Stimulated activated CD4-positive, alpha-beta T cell treated with anti-CD3 and anti-CD28 coated beads, Interleukin-4, amount 100 ng/mL, for 1 hour (primary cell): ENCODE measurements at places on chromosomes 2 and 18.

GRCh38 chr2:220243571-220243970, 616.1 kb downstream of the SLC4A3 start:
- no peak for DNase-seq

- no peak for DNase-seq
These were observed 22.7 kb upstream of the CASP8 start for GRCh38 chr2:201237486-201238123.

DNA sequence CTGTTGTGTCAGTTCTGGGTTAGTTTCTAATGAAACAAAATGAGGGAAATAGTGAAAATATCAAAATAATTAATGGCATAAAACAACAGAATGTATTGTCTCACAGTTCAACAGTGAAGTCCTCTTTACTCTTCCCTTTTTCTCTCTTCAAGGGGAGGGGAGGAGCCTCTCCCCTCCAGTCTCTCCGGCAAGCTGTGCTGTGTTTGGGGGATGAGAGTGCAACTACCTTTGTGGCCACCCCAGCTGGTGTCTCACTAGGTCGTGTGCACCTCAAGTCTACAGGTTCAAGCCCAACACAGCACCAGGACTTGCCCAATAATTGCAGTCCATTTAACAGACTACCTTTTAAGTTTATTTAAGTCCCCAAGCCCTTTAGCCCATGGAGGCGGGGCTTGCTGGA, 271.7 kb upstream of the DOK6 start:
- no peak for DNase-seq

DNA sequence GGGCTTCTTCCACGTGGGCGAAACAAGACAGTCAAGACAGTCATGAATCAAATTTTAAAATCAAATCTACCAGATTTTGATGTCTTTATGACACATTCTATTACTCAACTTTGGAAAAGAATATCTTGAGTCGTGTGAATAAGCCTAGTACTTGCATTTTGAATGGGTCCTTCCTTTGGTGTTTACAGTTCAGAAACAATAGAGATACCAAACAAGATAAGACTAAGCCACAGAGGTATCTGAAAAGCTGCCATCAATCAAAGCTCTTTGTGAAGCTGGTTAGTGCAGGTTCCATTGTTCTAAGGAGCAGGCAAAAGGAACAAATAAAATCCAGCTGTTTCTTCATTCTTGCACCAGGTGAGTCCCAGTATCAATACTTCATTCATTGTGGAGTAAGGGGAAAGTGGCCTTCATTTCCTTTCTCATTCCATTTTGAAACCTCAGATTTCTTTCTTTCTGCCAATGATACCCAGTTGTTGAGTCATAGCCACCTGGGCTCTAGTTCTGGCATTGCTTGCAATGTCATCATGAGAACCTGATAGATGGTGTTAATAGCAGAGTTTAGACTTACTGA, 151.7 kb upstream of the L3MBTL4 start:
- DNase-seq = no peak

DNA sequence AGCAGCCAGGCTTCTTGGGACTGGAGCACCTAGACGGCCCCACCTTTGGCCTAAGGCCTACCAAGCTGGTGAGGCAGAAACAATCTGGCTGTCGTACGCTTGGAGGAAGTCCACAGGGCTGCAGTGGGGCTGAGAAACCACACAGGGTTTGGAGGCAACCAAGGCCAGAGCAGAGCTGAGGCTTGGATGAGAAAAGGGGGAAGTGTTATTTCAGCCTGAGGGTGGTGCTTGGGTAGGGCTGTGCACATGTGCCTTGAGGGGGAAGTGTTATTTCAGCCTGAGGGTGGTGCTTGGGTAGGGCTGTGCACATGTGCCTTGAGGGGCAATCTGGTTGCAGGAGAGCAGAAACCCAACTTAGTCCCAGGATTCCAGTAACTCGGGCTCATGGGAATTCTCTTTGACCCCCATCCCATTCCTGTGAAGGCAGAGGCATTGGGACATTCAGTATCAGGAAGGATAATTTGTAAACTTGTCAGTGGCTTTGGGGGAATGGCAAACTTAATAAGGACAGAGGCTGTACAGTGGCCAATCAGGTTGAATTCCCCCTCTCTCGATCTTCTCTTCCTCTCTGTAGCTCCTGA, 971 bp upstream of the FBXO41 start:
- no peak for DNase-seq

DNA sequence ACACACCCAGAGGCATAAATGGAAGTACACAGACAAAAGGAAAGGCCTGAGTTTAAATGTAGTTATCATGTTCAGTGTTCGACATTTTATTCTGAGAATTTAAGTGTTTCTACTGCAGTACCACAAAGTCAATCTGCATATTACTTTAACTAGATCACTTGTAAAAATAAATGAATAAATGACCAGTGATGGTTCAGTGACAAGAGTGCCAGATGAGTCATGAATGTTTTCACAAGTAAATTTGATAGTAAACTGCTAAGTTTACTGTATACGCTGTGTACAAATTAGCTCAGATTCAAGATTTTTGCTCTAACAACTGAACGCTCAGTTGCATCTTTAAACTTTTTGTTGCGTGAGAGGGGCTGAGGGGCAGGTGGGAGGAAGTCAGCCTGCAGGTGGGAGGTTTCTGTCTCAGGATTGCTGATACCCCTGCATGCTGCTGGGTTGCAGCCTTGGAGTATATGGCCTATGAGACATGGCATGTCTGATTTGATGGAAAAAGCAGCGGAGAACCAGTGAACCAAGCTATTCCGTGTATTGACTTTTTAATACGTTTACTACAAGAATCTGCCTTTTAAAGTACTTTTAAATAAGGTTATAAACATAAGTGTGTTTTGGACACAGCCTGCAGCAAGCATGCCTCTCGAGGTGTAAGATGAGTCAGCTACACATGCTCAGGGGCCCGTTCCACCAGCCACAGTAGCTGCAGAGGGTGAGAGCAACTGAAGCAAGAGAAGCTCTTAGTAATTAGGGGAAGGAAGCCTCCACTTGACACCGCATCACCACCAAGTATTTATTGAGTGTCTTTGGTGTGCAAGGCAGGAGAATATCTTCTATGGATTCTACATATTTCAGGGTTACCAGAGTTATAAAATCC, 245.1 kb downstream of the NEDD4L start:
- DNase-seq = no peak

DNA sequence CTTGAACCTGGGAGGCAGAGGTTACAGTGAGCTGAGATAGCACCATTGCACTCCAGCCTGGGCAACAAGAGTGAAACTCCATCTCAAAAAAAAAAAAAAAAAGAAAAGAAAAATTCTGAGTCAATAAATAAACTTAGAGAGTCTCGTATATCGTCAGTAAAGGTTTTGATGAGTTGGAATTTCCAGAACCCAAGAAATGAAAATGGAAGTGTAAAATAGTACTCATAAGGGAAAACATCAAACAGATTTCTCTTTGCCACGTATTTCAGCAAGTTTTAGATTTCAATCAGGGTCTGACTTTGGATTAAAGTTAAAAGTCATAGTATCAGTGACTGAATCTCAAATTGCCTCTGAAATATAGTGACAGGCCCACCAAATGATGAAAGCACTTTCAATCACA, 71.4 kb upstream of the SPOPL start:
- DNase-seq = no peak

DNA sequence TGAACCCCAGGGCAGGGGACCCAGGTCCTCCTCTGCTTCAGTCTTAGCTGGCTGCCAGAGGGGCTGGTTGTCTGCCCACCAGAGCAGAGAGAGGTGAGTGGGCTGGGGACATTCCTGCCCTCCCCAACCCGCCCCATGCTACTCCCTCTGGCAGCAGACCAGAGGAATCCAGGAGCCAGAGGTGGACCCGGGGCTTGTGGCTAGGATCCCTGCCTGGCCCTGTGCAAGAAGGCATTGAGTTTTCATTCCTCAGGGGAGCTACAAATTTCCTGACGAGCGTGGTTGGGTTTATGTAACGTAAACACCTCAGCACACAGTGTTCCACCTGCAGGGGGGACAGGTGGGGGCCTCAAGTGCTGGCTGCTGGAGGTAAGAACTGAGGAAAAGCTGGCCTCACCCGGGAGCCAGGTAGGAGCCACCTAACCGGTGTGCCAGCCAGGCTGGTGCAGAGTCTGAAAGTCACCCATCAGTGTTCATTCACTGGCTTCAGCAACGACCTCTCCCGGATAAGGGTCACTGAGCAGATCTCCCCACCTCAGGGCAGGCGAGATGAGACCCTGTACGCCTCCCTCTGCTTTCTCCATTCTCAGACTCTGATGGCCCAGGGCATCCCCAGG, 246.8 kb downstream of the DYSF start:
- DNase-seq = no peak

DNA sequence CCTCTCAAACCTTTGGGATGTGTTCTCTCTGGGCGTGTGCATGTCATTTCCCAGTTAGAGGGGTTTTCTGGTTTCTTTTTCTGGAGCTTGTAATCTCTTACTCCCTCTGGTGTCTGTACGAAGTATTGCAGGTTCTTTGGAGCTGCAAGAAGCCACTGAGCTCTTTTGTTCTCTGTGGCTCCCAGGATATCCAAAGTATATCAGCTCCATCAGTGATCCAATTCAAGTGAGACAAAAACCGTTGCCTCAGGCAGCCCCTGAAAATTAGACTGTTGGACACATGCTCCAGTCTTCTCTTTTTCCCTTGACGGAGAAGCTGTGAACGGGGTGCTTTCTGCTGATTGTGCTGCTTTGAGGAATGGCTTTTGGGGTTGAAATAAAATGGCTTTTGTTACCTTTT, 59.0 kb upstream of the LDLRAD4 start:
- DNase-seq = no peak

DNA sequence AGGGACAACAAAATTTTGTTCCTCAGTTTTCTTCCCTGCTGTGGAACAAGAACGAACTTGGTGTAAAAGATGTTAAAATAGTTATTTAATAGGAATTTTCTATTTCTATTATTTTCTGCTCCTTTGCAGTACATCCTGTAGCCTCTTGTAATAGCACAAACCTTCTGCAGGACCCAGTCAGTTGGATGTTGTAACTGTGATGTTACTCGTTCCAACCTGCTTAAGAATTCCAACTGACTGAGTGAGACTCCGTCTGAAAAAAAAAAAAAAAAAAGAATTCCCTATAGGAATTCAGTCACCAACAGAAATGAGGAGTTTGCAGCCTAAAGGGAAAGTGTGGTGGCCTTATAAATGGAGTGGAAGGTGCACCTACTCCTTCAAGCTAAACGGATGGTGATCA, 46.4 kb upstream of the CDH20 start:
- DNase-seq = no peak

GRCh38 chr2:45178359-45178758, 169.1 kb upstream of the SIX2 start:
- no peak for DNase-seq

DNA sequence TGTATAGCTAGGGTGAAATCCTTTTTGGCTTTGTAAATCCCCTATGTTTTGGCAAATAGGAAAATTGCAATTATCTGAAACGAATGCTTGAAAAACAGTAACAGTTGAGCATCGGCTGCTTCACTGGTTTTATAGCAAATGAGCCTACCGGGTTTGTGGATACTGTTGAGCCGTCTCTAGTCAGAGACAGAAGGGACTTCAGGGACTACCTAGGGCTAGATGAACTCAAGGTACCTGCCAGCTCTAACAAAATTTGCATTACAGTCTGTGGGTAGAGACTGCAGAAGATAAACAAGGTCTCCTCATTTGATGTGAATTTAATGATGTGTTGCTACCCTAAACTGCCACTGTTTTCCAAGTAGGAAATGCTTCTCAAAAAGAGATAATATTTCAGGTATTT, 101.1 kb downstream of the EML6 start:
- DNase-seq = no peak

- DNase-seq = peak; percentile 34
These were observed 12.8 kb upstream of the GBX2 start for GRCh38 chr2:236180831-236181453.

DNA sequence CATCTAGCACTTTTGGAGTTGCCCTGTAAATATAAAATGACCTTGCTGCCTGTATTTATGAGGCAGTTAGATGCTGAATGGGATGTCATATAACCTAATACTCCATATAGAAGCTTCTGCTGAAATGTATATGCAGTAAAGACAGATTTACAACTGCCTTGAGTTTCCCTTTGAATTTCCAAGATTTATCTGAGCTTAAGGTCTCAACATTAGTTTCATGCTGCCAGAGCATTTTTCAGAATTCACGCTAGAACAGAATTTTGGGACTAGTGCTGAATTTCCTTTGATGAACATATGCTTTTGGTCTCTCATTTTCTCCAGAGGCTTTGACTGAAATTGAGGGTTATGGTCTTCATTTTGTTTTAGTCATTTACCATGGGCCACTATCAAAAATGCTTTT, 254.7 kb upstream of the FANCL start:
- no peak for DNase-seq

GRCh38 chr2:221676566-221677172, 104.6 kb upstream of the EPHA4 start:
- DNase-seq = no peak

DNA sequence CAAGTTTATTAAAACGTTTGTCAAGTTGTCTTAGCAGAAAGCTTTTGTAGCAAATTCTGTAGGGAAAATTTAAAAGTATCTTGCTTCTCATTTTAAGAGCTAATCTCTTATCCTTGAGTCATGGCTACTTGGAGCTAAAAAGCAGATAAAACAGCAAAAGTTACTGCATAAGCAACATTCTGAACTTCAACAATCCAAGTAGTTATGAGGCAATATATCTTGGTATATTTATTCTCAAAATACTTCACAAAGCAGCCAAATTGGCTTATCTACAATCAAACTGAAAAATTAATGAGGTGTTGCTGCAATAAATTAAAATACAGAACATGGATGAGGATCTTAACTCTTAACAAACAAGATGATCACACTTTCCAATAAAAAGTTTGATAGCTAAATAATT, 306.5 kb downstream of the PIEZO2 start:
- DNase-seq = no peak

DNA sequence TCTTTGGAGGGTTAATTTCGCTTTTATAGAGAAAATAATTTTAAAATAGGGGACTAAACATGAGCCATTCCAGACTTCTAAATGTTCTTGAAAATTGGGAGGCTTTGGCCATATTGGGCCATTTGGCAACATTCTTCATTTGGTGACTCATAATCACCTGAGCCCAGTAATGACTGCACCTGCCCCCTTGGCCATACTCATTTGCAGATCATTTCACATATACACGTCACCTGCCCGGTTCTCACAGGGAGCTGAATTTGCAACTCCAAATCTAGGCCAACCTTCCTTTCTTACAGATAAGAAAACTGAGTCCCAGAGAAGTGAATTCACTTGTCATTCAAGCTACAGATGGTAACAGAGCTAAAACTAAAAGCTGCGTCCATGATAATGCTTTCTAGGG, 289.7 kb downstream of the EPHA4 start:
- DNase-seq = no peak

- no peak for DNase-seq
These were observed 27.5 kb downstream of the TMEM18 start for GRCh38 chr2:649426-650342.

DNA sequence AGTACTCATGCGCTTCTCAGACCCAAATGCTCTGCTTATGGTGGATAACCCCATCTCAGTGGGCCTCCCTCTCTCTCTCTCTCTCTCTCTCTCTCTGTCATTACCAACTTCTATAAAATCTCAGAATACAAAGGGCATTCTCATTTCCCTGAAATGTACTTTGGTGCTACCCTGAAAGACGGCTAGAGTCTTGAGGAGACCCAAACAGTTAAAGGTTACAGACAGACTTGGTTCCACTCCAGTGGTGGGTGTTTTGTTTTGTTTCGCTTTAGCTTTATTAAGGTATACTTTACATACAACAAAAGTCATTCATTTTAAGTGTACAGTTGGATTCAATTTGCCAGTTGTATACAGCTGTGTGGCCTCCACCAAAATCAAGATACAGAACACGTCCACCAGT, 60.9 kb downstream of the BCL11A start:
- no peak for DNase-seq
